NCI-H345 (cell line): ENCODE measurements at places on chromosomes 7 and 10.

DNA sequence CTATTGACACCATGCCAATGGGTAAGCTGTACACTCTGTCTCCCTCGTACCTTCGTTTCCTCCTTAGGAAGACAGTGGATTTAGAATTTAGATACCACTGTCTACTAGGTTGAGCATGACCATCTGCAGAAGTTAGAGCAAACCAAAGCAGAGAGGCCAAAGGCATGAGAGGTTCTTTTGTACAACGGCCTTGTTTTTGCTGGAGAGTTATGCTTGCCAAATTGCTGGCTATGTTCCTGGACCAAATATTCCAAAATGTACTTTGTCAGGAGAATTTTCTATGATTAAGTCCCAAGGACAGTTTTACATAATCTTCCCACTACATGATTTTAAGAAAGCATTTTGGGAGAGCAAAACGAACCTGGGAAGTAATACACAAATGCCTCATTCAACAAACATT is 47.9 kb upstream of the PLCE1 start:
- no peak for DNase-seq

- no peak for DNase-seq
These were observed 266.5 kb upstream of the YAE1 start for GRCh38 chr7:39299695-39300094.

DNA sequence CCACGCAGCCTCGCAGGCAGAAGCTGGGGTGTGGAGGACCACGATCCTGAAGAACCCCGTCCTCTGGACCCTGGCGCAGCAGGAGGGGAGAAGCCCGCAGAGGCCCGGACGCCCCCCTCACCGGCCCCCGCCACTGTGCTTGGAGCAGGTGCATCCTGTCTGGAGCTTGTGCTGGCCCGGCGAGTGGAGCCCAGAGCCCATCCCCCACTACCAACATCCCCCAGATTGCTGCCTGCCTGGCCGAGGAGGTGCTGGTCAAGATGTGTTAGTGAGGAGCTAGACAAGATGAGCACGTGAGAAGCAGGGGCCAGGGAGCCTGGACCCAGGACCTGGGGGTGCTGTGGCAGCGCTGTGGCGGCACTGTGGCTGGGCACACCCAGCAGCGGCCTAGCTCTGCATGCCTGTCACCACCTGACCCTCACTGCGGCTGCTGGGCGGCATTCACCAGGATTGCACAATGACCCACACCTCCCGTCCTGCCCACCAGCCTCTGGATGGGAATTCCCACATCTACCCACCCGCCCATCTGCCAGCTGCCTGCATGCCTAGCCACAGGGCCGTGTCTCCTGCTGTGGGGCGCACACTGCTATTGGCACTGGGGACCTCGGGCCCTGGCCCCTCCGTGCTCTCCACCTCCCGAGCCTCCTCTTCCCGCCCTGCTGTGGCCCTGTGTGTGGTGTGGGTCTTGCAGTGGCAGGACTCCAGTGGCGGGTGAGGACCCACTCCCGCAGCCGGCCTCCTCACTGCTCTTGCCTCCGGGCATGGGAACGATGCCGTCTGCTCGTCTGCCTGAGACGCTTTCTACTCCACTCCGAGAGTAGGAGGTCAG is 11.8 kb downstream of the GPR146 start:
- DNase-seq = no peak

- DNase-seq = no peak
These were observed 16.4 kb upstream of the PDZD8 start for GRCh38 chr10:117391436-117392205.

DNA sequence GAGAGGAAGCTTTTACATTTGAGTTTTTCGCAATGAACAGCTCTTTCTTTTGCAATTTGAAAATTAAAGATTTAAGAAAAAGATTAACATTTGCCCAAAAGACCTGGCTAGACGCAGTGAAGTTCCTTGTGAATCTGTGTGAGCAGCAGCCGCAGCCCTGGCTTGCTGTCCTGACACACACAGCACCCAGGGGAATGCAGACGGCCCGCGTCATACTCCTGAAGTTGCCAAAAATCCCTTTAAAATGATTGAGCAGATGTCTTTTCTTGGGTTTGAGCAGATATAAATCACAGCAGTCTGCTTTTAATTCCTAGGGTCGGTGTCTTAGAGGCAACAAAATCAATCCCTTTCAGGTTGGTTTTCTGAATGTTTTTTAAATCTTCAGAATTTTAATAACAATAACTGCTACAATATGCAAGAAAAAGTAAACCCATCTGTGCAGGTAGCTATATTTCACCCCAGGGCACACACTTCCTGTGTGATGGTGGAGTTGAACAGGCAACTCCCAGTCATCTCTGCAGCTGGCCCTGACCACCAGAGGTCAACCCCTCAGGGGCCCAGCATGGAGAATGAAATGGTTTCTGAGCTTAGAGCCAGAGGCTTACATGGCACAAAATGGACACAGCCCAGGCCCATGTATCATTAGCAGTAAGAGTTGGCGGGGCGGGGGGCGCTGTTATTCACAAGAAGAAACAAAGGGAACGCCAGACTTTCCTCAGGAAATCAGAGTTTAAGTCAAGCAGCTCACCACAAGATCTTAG is 32.2 kb upstream of the TRIL start:
- no peak for DNase-seq

GRCh38 chr7:46999866-47000265 is 582.0 kb downstream of the TNS3 start:
- DNase-seq = no peak

- DNase-seq = no peak
These were observed 33.9 kb downstream of the CHN2 start for GRCh38 chr7:29228289-29229011.

DNA sequence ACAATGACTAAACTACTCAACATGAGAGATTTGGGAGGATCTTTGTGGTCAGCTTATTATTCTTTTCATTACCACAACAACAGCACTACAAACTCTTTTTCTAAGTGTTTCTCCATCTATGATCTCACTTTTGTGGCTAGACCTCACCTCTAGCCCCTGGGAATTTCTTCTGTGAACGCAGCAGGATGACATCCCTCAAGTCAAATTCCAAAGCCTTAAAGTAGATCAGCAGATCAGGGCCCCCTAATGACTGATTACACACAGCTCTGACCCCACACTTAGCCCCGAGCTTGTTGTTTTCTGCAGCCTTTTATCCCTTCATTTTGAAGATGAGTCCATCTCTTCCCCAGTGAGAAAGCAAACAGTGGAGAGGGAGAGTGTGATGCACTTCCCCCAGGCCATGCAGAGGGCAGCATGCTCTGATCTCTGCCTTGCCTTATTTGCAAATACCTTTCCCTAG is 27.3 kb downstream of the TFAM start:
- no peak for DNase-seq

- no peak for DNase-seq
These were observed 32.5 kb downstream of the ARID5B start for GRCh38 chr10:61933859-61934555.

DNA sequence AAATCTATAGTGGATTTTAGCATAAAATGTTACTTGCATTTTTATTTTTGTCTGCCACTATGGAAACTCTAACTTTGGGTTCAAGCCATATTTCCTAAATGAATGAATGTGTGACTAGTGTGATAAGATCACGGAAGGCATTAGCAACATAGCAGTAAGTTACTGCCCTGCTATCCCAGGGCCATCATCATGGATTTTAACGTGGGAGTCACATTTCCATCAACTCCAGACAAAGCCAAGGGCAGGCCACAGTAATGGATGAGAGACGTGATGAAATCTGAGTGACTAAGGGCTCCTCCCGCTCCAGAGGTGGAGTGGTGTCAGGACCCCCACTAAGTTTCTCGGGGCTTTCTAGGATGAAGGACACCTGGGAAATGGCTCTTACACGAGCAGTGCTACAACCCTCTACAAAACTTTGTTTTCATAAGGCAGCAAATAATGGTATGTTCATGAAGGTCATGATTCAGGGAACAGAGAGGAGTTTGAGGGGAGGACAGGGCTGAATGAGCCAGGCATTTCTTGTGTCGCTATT is 34.3 kb downstream of the C10orf120 start:
- DNase-seq = no peak

DNA sequence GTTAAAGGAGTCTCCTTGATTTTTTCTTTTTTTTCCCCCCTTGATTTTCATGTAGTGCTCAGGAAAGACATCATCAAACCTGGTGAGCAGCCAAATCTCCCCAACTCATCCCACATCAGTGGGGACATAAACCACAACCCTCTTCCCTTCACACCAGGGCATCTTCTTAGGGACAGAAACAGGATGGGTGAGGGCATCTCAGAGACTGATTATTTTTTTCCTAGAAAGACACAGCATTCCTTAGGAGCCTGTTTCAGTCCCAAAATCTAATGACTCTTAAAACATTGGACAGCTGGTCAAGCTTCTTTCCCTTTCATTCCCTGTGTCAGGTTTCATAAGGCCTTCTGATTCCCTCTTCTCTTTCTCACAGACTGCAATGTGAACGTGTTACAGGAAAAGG is 31.5 kb upstream of the GSAP start:
- no peak for DNase-seq

- no peak for DNase-seq
These were observed 316.8 kb downstream of the PCDH15 start for GRCh38 chr10:54484186-54484585.

- DNase-seq = no peak
These were observed 20.3 kb downstream of the H2AZ2 start for GRCh38 chr7:44827567-44827966.

- DNase-seq = no peak
These were observed 19.7 kb downstream of the CALML5 start for GRCh38 chr10:5479481-5480161.

DNA sequence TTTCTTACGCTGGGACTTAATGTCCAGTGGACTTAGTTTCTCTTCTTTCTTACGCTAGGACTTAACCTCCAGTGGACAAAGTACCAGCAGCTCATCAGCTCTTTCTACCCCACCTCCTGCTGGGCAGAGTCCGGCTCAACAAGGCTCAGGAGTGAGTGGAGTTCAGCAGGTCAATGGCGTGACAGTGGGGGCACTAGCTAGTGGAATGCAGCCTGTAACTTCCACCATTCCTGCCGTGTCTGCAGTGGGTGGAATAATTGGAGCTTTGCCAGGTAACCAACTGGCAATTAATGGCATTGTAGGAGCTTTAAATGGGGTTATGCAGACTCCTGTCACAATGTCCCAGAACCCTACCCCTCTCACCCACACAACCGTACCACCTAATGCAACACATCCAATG is 199.7 kb downstream of the MLLT10 start:
- DNase-seq = no peak

GRCh38 chr10:810351-810846 is 120.9 kb upstream of the DIP2C start:
- DNase-seq = peak; percentile 8

DNA sequence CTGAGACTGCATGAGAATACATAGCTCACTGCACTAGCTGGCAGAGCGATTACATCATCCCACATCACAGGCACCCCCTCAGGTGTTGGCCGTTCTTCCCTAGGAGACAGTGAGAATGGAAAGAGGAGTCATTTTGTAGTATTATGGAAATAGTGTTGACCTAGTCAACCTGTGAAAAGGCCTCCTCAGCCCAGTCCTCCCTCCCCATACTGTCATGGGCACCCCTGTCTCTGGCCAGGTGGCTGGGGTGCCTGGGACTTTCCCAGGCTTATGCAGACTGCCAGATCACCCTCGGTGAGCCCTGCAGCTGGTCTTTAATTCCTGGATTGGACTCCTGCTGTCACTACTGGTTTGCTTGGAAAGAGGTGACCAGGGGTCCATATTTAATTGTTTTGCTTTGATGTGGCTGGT is 4.0 kb downstream of the INPP5A start:
- no peak for DNase-seq

- DNase-seq = no peak
These were observed 71.7 kb downstream of the MAP3K8 start for GRCh38 chr10:30505543-30506298.

- DNase-seq = no peak
These were observed 149.1 kb downstream of the RGS10 start for GRCh38 chr10:119393421-119393820.

- peak; percentile 86 for DNase-seq
These were observed 78.6 kb downstream of the NRF1 start for GRCh38 chr7:129689995-129690581.

DNA sequence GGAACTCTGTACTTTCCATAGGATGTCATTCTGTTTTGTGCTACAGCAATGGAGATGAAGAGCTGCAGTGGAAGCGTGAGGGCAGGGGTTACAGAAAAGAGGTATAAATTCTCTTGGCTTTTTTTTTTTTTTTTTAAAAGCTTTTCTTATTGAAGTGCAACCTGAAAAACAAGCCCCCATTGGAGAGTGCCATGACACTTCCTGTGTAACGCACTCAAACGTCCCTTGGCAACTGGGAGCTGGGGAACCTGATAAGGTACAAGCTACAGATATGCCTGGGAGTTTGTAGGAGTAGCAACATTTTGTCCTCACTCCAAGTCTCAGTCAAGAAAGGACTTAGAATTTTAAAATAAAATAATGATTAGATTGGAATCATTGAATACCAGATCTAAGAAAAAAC is 512.1 kb downstream of the RPS24 start:
- DNase-seq = no peak

GRCh38 chr7:99791667-99792369 is 7.8 kb upstream of the CYP3A4 start:
- DNase-seq = no peak

GRCh38 chr10:90652519-90652918 is 205.3 kb downstream of the HTR7 start:
- DNase-seq = no peak

GRCh38 chr10:25631471-25631870 is 302.6 kb upstream of the MYO3A start:
- no peak for DNase-seq

- DNase-seq = no peak
These were observed 36.5 kb downstream of the IL15RA start for GRCh38 chr10:5940807-5941218.

- no peak for DNase-seq
These were observed 31.9 kb downstream of the PAPSS2 start for GRCh38 chr10:87691506-87692070.

GRCh38 chr7:127154958-127155357 is 97.8 kb downstream of the GRM8 start:
- DNase-seq = no peak

DNA sequence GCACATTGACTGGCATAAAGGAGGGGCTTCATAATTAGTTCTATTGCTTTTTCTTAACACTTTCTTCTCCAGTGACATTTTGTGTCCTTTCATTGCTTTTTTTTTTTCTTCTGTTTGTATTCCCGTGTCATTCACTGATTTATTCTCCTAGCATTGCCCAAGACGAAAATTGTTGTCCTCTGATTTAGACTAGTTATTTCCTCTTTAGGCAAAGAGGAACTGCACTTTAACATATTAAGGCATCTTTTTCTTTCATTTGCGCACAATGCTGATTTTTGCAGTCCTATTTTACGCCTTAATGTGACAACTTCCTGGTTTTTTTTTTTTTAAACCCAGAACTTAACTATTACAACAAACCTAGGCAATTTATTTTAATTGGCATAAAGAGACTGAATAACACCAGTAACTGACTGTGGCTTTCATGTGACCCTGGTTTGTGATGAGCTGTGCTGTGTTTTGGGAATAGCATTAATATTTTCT is 39.7 kb downstream of the ARID5B start:
- DNase-seq = no peak

GRCh38 chr7:125316466-125316865 is 386.8 kb upstream of the POT1 start:
- DNase-seq = peak; percentile 30
